ENCODE measurements at places on chromosomes 3 and 15.

GRCh38 chr15:54500330-54500729 lies 522.1 kb downstream of the UNC13C start:
- no peak for DNase-seq

DNA sequence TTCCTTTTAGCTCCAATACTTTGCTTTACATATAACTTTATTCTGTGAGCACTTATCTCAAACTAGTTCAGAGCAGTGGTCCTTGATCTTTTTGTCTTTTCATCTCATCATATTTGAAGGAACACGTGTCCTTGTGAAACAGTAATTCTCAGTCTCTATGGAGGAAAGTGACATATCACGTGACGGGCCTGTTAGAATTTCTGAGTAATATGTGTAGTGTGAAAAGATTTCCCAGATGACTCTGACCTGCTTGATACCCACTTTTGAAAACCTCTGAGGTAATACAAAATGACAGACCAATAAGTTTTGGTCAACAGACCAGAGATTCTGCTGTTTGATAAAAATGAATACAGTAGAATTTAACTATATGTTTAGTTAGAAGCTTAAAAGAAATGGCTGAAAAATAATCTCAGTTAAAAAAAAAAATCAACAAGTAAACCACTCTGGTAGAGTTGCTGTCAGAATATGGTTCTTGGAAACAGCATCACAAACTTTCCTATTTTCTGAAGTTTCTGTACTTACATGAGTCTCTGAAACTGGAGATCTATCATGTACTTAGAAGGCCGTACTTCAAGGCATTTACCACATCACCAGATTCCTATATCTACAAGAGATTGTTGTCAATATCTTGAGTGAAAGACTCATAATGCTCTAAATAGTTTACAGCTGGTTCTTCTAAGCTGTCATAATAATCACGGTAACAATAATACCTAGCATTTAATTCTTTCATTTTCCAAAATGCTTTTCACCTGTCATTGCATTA lies 590.2 kb upstream of the TBL1XR1 start:
- DNase-seq, result no peak

DNA sequence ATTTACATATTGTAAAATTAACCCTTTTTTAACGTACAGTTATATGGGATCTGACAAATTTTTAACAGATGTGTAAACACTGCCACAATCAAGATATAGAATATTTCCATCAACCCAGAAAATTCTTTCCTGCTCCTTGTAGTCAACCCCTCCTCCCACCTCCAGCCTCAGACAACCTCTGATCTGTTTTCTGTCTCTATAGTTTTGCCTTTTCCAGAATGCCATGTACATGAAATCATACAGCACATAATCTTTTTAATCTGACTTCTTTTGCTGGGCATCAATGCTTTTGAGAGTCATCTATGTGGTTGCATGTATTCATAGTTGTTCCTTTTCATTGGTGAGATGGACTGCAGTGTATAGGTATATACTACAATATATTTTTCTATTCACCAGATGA lies 153.0 kb downstream of the SMAD6 start:
- DNase-seq, result no peak

- DNase-seq, result no peak
Observed at GRCh38 chr3:172138792-172139507, 99.6 kb downstream of the FNDC3B start.

DNA sequence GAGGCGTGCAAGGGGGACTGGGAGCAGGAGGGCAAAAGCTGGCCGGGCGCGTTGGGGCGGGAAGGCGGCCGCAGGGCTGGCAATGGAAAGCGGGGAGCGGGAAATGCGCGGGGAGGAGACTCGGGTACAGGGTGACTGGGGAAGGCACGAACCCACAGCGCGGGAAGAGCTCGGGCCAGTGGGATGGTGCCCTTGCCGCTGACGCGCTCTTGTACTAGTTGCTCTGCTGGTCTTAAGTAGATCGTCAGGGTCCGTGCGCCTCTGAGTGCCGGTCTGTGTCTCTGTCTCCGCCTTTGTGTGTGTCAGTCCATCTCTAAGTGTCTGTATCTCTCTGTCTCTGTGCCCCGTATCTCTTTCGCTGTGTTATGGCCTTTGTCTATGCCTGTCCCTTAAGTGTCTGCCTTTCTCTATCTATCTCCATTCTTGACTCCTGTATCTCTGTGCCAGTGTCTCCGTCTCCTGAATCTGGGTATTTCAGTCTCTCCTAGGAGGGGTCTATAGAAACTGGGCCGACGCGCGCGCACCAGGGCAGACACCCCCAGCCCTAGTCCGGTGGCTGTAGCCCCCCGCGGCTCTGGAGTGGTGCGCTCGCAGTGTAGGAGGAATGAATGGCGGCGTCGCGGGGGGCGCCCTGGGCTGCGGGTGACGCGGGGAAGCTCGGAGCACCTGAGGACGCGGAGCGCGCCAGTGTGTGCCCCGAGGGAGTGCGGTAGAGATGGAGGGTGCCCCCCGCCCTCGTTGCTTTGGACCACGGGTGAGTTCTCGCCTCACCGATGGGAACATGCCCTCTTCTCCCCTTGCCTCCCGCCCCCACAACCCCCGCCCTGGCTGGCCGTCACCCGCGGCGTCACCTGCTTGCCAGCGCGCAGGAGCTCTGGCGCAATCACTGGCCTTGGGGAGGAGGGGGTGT lies 756 bp upstream of the CAMK2N2 start:
- no peak for DNase-seq

GRCh38 chr3:106534206-106534605 lies 665.4 kb upstream of the CBLB start:
- DNase-seq, result no peak

DNA sequence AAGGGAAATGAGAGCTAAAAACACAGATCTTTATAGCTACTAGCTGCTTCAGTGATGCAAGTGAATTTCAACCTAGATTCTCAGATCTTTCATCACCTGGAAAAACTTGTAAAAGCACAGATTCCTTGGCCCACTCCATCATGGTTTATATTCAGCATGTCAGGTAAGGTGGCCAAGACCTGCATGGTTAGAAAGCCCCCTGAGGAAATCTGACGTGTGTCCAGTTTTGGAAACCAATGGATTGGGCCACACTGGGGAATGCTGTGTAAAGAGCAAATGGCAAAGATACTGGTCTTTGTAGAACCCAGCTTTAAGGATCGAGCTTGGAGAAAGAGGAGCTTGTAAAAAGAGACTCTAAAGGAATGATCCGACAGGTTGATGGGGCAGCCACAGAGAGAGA lies 397.0 kb upstream of the ARRDC4 start:
- no peak for DNase-seq

DNA sequence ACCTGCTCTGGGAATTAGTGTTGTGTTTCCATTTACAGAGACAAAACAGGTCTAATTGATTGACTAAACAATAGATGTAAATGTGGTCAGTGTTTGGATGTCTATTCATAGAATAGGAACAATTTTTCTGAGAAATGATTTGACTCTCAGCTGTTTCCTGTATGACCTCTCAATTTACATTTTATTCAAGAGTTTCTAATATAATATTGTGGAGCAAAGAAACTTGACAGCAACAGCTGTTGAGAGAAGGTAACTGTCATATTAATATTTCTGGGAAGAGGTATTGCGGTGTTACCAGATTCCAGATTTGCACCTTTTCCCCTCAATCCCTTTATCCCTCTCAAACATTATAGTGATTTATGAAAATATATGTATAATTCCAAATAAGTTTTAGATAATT lies 3.7 kb upstream of the NR1I2 start:
- DNase-seq, result no peak

DNA sequence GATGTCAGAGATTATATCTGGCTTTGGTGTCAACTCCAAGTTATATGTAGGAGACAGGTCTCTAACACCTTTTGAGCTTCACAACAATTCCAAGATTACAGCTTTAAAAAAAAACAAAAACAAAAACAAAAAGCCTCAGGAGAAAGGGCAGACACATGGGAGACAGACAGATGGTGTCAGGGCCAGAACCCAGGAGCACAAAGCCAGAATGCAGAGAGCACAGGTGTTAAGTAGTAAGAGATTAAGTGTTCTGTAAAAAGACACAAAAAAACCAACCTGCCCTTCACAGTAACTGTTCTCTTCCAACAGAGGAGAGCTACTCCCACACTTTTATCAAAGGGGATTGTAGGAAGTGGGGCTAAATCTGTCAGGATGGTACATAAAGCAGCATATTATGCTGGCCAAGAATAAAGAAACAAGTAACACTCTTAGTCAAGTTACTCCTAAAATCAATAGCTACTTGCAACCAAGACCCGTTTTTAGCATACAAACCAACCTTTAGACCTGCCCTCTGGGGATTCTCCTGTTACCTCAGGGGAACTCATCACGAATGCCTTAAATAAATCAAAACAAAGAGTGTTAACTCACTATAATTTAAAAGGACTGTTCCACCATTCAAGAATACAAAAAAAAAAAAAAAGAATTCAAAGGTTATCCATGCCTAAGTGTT lies 5.9 kb downstream of the CPEB1 start:
- DNase-seq, result no peak
